NCI-H2107 (cell line): ENCODE measurements at places on chromosomes 2 and 18.

GRCh38 chr2:223972656-223973102, 15.4 kb downstream of the MRPL44 start:
- DNase-seq: no peak

- DNase-seq: no peak
Observed at GRCh38 chr18:924987-925386, 20.3 kb downstream of the ADCYAP1 start.

DNA sequence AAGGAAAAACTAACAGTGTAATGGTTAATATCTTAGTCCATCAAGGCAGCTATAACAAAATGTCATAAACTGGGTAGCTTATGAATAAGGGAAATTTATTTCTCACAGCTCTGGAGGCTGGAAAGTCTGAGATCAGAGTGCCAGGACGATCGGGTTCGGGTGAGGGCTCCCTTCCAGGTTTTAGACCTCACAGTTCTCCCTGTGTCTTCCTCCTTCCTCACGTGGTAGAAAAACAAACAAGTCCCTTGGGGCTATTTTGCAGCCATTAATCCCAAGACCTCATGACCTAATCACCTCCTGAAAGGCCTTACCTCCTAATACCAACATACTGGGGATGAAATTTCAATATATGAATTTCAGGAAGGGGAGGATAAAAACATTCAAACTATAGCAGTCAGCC, 455.9 kb downstream of the CNTNAP5 start:
- DNase-seq: no peak

DNA sequence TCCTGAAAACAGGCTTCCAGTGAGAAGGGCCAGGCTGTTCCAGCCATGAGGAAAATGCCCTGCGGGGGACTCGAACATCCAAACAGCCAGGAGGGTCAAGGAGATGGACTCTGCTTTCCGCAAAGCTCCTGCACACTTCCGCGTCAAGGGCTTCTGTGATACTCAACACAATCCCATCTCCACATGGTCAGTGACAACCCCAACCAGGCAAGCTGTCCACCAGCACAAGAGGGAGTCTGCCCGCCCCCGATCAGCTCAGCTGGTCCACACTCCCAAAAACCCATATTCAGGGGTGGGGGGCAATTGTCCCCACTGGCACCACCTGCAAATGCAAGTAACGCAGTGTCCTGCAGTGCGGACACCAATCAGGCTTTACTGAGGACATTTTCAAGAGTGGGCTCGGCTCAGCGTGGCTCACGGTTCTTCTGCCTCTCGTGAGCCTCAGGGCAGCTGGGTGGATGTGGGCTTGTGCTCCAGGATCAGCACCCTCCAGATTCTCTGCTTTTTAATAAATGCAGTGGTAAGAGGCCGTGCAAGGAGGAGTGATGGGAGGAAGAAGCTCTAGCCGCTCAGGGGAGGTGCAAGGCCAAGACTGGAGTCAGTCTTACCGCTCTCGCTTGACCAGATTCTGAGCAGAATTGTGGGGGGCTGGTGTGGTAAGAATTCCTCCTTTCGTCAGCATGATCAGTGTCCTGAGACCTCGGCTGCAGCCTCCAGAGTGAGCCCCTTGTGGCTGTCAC, 19.5 kb upstream of the CIDEA start:
- DNase-seq: no peak

- peak; percentile 6 for DNase-seq
Observed at GRCh38 chr2:112547333-112547732, 5.1 kb downstream of the POLR1B start.

DNA sequence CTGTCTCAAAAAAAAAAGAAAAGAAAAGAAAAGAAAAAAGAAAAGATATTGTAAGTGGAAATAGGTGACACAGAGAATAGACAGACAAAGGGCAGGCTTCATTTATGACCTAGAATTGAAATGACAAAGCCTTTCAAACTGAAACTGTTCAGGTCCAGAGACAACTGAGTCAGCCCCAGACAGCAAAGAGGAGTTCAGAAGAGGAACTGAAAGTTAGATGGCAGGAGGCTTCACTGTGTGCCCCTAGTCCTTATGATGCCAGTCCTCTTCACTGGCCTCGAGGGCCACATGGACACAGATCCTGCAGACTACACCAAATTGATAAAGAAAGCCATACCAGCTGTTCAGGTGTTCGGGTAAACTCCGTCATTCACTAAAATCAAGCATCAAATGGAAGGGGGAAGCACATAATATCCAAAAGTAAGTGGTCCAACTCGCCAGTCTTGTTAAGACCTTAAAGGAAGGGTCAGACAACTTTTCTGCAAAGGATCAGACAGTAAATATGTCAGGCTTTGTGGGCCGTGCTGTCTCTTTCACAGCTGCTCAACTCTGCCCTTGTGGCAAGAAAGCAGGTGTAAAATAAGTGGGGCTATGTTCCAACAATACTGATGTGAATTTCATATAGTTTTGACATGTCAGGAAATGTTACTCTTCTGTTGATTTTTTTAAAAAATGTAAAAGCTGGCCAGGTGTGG, 231.9 kb upstream of the MGAT5 start:
- no peak for DNase-seq
